Fibroblast of the conjunctiva (primary cell): ENCODE measurements at places on chromosomes 7 and 10.
A peak's percentile ranks its signal among the peaks of the same experiment; 100 is the strongest.

- no peak for DNase-seq
Observed at GRCh38 chr10:10662716-10663408, 354.8 kb upstream of the CELF2 start.

GRCh38 chr7:113256883-113257531 is 138.7 kb upstream of the SMIM30 start:
- DNase-seq, result no peak

DNA sequence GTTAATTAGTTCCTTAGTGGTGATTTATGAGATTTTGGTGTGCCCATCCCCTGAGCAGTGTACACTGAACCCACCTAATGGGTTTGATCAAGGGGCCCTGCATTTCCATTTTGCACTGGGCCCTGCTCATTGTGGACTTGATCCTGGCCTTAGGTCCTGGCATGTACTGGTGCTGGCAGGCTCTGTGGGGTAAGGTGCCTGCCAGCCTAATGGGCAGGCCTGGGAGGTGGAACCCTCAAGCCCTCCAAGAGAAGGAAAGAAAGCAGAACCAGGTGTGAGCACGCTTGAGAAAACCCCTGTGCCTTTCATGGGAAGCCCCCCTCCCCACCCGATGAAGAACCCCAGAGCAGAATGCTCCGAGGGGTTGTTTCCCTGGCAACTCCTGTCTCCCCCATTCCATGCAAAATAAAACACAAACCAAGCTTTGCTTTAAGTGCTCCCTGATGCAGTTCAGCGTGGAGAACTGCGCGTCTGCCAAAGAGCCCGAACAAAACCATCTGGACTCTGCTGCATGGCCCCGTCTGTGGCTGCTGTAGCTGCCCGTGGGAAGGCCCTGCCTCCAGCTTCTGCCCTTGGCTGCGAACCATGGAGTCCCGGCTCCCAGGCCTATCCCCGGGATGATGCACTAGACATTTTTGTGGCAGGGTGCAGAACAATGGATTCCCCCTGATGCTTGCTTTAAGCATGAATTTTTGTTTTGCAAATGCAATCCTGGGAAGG is 123.3 kb downstream of the PRPF18 start:
- DNase-seq, result no peak

DNA sequence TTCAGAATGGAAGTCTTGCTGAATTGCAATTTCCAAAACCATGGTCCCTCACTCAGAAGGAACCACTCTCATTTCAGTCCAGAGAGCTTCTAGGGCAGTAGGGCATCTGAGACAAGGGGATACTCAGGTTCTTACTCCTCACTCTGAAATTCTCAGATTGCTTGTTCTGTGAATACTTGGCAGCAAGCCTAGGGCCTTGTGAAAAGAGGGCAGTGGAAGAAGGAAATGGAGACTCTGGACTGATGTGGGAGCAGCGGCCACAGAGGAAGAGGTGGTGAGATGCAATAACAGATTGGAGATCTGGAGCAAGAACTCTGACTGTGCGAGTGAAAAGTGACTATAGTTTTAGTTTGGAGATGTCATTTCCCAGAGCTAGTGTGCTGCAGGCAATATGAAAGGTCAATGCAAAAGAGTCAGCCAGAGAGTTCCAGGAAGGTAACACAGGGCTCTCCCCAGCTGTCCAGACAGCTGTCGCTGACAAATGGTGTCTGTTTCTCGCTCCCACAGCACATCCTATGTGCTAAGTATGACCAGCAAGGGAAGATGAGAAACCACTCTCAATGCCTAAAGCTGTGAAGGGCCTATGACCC is 291.6 kb upstream of the KIAA1217 start:
- DNase-seq, result no peak

- DNase-seq, result no peak
Observed at GRCh38 chr7:71236230-71237105, 104.5 kb downstream of the GALNT17 start.

GRCh38 chr10:76309741-76310587 is 878.5 kb downstream of the LRMDA start:
- DNase-seq, result no peak

GRCh38 chr7:18900236-18900635 is 217.2 kb downstream of the TWIST1 start:
- no peak for DNase-seq

DNA sequence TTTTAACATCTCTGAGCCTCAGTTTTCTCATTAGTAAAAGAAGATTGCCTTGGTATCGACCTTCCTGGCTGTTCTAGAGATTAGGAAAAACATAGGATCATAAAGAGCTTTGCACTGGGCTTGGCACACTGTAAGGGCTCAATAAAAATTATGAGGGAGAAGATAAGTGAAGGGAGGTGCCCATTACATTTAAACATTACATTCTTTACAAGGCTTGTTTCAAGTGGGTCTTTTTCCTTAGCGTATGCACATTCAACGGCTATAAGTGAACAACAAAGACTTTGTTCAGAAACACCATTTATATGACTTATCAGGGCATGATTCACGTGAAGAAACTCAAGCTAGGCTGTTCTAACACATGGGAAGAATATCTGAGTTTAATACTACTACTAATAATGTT is 351.9 kb upstream of the NPVF start:
- no peak for DNase-seq

- DNase-seq, result no peak
Observed at GRCh38 chr10:29991382-29991781, 68.0 kb downstream of the JCAD start.

DNA sequence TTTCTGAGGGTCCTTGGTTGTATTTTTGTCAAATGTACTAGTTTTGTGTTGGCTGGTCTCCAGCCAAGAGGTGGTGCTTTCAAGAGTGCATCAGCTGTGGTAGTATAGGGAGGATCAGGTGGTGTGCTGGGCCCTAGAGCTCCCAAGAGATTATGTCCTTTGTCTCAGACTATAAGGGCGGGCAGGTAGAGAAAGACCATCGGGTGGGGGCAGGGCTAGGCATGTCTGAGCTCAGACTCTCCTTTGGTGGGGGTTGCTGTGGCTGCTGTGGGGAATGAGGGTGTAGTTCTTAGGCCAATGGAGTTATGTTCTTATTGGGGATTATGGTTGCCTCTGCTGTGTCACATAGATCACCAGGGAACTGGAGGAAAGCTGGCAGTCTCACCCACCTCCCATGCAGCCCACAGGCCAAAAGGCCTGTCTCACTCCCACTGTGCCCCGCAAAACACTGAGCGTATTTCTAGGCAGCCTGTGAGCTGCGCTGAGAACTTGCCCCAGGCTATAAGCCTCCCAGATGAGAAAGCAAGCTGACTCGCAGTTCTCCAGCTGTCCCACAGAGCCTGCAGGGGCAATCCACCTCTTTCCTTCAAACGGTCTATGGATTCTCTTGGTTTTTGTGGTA is 1066.7 kb downstream of the GRM8 start:
- DNase-seq, result no peak

DNA sequence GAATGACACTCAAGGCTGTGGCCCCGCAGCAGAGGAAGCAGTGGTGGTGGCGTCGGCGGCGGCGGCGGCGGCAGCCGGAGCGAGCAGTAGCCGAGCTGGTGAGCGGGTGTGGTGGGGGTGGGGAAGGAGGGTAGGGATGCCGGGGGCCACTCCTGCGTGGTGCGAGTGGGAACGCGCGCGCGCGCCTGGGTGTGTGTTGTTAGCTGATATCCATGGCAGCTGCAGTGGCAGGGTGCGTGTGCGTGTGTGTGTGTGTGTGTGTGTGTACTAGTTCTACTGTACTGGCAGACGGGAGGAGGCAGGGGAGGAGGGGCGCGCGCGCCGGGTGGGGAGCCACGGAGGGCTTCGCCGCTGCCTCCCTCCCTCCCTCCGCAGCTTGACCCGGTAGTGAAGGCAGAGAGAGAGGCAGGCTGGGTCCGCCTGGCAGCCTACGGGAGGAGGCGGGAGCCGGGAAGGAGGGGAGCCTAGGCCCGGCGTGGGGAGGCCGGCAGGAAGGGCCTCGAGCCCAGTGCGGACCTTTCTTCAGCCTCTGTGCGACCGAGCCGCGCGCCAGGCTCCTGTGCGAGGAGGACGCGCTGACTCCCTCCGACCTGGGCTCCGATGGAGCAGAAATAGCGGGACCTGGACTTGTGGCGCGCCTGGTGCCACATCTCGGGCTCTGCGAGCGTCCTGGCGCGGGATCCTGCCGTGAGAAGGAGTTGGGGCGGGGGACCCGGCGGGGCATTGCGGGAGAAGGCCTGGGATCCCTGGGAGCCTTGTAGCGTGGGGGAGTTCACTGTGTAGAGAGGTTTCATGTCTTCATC is at the start of gene MAGI2:
Gene MAGI2, minus strand, starts transcription at position 110 of the 803 bp plus-strand sequence. CDS start 347 bp downstream, outside the sequence.
- DNase-seq, result peak; percentile 82

DNA sequence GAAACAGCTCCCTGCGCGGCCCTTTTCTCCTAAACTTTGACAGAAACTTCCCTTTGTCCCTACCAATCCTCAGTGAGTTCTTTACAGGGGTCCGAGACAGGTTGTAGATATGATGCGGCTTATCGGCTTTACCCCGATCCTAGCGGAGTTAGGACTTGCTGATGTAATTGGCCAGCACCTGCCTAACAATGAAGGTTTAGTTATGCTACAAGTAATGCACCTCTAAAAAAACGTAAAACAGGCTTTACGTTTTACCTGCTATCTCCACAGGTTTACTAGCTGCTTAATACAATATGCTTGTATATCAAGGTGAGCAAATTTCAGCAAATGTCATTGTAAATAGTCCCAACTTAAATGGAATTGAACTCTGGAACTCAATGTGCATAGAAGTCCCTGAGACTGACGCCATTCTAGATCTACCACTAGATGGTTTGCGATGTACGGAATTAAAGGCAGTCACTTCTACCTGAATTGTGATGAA is 697 bp upstream of the SNX13 start:
- DNase-seq, result no peak

GRCh38 chr7:64574540-64575099 is 11.7 kb upstream of the ZNF680 start:
- no peak for DNase-seq

DNA sequence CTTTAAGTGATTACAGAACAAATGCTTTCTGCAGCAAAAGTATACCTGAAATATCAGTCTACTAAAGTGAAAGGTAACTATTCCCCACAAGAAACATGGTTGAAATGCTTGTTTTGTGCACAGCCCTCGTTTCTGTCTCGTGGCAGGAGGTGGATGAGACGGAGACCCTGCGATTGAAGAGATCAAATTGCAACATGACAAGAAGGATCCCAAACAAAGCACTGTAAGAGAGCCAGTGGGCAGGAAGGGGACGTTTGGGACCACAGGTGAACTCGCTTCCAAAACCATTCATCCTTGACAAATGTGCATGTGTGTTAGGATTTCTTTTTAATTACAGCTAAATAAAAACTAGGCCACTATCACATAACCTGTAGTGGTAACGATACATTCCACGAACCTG is 192.6 kb downstream of the CCSER2 start:
- no peak for DNase-seq

GRCh38 chr10:14481752-14482151 is 151.0 kb upstream of the FRMD4A start:
- DNase-seq, result no peak

- no peak for DNase-seq
Observed at GRCh38 chr7:151553356-151553755, 33.7 kb upstream of the RHEB start.

GRCh38 chr10:71717551-71717951 is 2.0 kb downstream of the C10orf105 start:
- no peak for DNase-seq

DNA sequence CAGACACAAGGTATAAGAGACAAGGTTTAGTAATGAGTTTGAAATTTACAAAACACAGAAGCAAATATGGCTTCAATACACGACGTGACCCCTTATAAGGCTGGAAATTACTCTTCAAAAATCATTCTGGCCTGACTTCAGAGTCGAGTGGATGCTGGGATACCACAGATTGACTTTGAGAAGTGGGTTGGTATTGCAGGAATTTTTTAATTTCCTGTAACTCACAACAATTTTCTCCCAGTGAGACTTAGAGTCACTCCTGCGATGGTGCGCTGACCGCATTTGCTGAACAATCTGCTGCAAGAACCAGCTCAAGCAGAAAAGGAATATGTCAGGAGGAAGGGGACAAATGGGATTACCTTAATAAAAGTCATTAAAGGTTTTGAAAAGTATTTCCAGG is 132.1 kb downstream of the EMX2 start:
- no peak for DNase-seq

DNA sequence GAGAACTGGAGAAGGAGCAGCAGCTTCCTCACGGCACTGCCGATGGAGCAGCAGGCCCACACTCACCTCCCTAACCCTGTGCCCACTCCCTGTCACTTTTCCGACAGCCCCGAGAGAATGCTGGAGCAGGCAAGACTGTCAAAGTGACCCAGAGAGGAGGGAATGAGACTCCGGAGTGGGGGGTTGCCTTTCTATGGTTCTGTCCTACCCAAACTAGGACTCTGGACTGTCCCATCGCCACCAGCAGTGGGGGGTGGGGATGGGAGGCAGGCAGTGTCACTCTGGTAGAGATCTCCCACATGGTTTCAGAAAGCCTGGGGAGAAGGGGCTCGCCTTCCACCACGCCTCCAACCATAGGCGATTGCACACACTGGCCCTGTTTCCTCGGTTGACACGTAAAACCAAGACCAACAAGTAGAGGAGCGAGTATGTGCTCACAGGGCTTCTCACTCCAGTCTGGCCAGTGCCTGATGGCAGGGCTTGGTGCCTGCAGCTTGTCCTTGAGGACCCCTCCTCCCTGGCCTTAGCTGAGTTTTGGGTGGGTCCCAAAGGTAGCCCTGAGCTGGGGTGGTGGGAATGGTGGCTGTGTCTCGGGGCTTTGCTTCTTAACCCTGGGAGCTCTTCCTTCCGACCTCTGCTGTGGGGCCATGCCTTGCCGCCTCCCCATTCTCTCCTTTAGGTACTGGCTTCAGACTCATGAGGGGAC is 148.5 kb downstream of the PTPN20 start:
- no peak for DNase-seq

- no peak for DNase-seq
Observed at GRCh38 chr10:86372119-86372783, 5.7 kb upstream of the GRID1 start.

GRCh38 chr10:77120012-77120411 is 517.6 kb downstream of the KCNMA1 start:
- no peak for DNase-seq

DNA sequence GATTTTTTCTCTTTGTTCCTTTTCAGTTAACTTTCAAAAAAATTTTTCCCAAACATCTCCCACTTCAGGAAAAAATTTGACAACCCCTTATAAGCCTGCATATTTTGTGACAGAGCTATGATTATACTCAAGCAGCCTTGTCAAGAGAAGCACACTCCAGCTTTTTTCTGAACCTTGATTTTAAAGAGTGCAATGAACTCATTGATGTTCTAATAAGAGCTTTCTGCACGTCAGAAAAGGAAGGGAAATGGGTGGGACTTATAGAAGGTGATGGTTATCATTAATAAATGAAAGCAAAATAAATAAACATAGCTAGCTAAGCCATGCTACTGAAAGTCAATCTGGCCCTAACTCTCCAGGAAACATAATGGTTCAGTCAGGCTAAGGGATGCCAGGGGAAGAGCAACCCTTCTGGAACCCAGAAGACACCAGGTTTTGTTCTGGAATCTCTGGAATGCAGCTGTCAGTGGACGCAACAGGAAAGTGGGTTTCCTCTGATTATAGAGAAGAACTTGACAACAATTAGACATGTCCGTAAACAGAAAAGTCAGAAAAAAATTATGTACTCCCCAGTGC is 76.1 kb downstream of the NHLRC2 start:
- DNase-seq, result no peak

GRCh38 chr7:128893251-128894100 is 17.0 kb downstream of the KCP start:
- no peak for DNase-seq
